ENCODE measurements at places on chromosomes 7 and 10.

GRCh38 chr7:28466885-28467284 is 54.6 kb downstream of the CREB5 start:
- no peak for DNase-seq

GRCh38 chr10:12729885-12730284 is 271.6 kb downstream of the CCDC3 start:
- DNase-seq = no peak

GRCh38 chr7:2843711-2844152 is 376 bp downstream of the GNA12 start:
- DNase-seq = no peak

DNA sequence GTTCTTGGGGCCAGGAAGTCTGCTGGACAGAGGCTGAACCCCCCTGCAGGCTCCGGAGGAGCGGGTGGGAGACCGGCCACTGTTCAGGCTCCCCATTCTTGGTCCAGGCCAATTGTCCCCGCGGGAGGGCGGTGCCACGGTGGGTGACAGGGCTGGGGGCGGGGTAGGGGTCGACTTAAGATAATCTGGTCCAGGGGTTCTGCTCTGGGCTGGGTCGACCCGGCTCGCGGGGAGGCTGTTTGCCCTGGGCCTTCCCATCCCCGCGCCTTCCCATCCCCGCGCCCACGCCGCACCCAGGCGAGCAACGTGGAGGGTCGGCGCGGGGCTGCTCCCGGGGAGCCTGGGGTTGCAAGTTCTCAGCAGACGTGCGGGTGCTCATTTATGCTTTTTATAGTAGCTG is 7.3 kb upstream of the GLRX3 start:
- DNase-seq = no peak

GRCh38 chr10:121702351-121703320 is 104.4 kb upstream of the FGFR2 start:
- no peak for DNase-seq

DNA sequence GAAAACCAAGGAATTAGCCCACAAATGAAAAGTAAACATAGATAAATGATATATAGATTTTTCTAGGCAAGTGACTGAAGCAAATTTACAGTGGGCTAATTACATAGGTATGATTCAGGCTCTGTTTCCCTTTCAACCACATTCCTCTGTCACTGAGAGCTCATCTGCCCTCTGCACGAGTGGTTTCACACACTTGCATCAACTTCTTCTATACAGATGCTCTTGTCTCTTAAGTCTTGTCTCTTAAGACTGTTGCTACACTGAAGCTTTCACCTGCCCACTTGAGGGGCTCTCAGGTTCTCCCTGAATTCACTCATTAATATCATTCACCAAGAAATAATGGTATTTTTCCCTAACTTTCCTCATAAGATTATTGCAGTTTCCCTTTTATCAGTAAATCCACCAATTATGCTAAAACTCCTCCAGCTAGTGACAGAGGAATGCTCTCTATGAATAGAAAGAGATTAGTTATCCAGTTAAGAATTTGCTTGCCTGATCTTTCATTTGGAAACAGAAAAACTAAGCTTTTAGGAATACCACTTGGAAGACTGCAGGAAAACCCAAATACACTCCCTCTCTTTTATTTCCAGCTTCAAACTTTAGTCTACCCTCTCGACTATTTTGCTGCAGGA is 95.7 kb downstream of the ELAPOR2 start:
- no peak for DNase-seq

GRCh38 chr10:69262292-69262751 is 16.0 kb upstream of the HK1 start:
- DNase-seq = no peak

- no peak for DNase-seq
These were observed 303.8 kb upstream of the LRRTM3 start for GRCh38 chr10:66622050-66622449.

GRCh38 chr7:42991913-42992591 is 59.9 kb downstream of the MRPL32 start:
- no peak for DNase-seq

DNA sequence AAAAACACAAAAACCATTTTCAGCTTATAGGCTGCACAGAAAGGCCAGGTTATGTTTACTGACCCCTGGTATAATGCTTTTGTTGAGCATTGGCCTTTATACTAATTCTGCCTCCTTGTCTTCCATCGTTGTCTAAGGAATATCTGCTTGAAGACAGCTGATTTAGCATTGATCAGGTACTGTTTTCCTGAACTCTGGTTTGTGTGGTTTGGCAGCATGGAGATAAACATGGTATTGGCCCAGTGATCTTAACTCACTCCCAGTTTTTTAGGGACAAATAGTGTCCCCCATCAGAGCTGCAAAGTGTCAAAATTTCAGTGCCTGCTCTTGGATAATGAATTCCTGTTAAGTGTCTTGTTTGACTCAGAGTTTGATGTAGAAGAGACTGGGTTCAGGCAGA is 100.8 kb downstream of the SND1 start:
- DNase-seq = no peak

DNA sequence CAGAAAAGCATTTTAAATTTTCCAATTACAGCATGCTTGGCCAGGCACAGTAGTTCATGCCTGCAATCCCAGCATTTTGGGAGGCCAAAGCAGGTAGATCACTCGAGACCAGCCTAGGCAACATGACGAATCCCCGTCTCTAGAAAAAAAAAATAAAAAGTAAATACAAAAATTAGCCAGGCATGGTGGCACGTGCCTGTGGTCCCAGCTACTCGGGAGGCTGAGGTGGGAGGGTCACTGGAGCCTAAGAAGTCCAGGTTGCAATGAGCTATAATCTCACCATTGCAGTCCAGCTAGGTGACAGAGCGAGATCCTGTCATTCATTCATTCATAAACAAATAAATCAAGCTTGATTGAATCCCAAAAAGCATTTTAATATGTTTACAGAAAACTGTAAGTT is 234.9 kb downstream of the PARD3 start:
- DNase-seq = no peak

- no peak for DNase-seq
These were observed 82.4 kb downstream of the THSD7A start for GRCh38 chr7:11749629-11750028.

GRCh38 chr10:78476844-78477243 is 443.2 kb downstream of the RPS24 start:
- no peak for DNase-seq

DNA sequence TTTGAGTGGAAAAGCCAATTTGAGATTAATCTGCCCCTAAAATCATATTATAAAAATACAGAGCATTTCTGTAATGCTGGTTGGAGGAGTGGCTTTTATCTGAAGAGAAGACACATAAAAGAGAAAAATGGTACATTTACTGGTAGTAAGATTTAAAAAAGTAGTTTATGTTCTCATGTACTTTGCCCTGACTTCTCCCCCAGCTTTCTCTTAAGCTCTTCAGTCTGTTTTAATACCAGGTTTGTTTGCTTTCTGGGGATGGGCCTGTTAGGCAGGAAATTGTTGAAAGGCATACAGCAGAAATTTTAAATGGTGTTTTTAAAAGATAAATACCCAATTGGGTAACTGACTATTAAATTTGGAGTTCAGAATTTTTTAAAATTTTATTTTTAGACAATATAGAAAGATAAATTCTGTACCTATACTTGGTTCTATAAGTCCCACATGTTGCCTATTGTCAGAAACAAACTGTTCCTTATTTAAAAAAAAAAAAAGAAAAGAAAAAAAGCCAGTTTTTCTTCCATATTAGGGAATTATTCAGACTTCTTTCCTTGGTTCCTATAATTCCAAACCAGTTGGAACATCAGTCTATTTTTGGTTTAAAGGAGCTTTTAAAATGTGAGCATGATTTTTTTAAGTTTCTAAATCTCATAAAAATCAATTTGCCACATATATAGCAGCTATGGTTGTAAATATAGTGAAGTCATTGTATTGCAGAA is 136.6 kb downstream of the ARID5B start:
- DNase-seq = no peak

DNA sequence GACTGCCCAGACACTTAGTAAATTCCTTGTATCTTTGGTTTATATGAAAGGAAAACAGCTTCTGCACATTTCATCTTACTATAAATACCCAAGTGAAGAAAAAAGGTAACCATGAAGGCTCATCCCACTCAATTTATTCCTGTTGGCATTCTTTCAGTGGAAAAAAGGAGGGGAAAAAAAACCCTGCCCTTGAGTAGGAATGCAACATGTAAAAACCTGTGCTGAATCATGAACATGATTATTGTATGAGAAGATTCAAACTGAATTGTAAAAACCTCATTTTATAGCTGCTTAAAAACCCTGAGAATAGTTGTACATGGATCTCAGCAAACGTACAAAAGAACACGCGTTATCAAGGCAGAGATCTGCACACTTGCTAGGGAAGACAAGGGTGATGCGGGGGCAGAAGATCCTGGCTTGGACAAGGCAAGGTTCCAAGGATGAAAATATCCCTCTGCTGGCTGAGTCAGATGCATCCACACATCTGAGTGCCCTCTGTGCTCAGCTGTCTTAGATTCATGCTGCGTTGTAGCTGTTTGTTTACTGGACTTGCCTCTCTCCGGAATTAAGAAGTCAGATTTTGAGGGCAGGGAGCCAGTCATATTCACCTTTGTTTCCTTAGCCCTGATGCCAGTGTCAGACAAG is 658.2 kb downstream of the PARD3 start:
- DNase-seq = no peak

DNA sequence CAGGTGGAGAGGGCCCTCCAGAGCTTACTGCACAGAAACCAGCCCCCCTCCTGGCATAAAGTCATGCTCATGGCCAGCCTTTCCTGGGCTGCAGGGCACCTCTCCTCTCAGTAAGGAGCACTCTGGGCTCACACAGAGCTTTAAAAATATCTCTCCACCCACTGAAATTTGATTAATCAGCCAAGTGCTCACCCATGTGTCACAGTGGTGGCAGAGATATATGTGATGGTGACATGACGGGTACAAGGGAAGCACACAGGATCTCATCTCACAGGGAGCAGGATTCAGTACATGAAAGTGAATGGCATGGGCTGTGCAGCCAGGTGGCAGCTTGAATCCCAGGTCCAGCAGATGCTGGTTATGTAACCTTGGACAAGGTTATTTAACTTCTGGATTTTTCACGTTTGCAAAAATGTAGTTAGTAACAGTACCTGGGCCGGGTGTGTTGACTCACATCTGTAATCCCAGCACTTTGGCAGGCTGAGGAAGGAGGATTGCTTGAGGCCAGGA is 144.8 kb downstream of the CALN1 start:
- DNase-seq = no peak

- no peak for DNase-seq
These were observed 55.3 kb downstream of the PPP1R9A start for GRCh38 chr7:94962661-94963060.

DNA sequence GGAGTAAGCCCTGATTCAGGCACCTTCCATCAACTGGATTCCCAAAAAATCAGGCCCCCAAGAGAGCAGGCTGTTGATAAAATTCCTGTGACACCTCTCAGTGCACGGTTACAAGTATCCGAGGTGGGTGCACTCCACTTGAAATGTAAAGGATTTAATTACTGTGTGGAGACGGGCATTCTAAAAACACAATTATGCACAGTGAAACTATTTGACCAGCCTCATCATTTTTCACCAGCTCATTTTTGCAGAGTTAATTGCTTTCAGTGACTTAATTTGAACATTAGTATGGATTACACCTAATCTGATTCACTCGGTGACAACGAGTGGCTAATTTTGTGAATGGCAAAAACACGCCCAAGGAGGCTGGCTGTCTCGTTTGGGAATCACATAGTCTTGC is 2.3 kb downstream of the FOXL3 start:
- DNase-seq = no peak

DNA sequence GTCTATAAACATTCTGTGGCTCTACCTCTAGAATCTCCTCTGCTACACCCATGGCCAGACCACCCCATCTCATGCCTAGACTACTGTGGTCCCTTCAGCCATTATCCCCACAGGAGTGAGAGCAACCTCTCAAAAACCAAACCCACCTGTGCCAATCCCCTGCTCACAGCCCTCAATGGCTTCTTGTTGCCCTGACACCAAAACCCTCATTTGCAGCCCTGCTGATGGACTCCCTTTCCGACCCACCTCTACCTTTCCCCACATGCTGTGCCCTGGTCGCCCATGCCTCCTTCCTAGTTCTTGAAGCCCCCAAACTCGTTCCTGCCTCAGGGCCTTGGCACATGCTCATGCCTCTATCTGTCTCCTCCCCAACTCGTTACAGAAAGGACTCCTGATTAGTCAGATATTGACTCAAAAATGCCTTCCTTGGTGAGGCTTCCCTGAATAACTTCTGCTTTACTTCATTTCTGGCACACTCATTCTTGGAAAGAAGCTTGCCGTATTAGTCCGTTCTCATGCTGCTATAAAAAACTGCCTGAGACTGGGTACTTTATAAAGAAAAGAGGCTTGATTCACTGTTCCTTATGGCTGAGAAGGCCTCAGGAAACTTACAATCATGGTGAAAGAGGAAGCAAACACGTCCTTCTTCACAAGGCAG is 104.2 kb downstream of the TEX36 start:
- DNase-seq = no peak

DNA sequence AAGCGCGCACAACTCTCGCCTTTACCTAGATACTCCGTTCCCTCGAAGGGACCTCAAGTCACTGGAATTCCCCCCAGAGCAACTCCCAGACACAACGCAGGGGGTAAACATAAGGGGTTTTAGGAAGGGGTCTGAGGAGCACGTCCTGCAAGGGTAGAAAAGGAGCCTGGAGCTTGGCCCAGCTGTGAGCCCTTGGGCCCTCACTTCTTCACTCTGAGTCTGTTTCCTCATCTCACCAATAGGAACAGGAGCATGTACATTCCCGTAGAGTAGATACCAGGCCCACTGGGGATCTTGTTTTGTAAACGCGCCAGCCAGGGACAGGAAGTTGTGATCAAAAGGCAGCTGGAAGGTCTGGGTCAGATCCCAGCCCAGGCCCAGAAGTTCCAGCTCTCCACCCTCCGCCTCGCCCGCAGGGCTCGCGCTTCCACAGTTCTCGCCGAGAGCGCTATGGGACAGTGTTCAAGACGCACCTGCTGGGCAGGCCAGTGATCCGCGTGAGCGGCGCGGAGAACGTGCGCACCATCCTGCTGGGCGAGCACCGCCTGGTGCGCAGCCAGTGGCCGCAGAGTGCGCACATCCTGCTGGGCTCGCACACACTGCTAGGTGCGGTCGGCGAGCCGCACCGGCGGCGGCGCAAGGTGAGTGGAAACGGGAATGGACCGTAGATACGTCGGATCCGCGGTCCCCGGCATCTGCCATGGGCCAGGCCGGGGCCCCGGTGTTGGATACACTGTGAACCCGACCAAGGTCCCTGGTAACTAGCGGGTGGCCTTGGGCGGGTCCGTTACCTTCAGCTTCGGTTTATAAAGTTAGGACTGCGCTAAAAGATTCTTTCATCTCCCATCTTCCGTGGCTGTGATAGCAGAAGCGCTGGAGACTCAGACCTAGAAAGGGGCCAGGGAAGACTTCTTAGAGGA is 1.3 kb downstream of the CYP26C1 start:
- no peak for DNase-seq

GRCh38 chr10:91493313-91493712 is 83.2 kb downstream of the HECTD2 start:
- DNase-seq = no peak
